ENCODE measurements at places on chromosomes 3 and 15.

GRCh38 chr15:55993804-55994560 is 570 bp upstream of the NEDD4 start:
- no peaks in the 10 kb centered on the region for H3K27me3 ChIP-seq
- H3K4me3 ChIP-seq: peak overlapping the region; percentile 94
- peaks cover 3% of the 10 kb centered on the region for H3K4me1 ChIP-seq
- H3K36me3 ChIP-seq: no peaks in the 10 kb centered on the region
- DNase-seq: no peak

GRCh38 chr3:72535772-72536171 is 312.5 kb downstream of the SHQ1 start:
- H3K4me3 ChIP-seq: no peak overlapping the region
- no peak overlapping the region for H3K27ac ChIP-seq
- no peak for DNase-seq
- H3K4me1 ChIP-seq: no peaks in the 10 kb centered on the region

GRCh38 chr3:184666442-184666841 is 45.4 kb downstream of the MAGEF1 start:
- no peaks in the 10 kb centered on the region for H3K36me3 ChIP-seq
- no peaks in the 10 kb centered on the region for H3K27me3 ChIP-seq
- DNase-seq: no peak
- no peaks in the 10 kb centered on the region for H3K4me1 ChIP-seq

GRCh38 chr15:71648095-71648494 is 162.3 kb upstream of the NR2E3 start:
- H3K27ac ChIP-seq: no peak overlapping the region
- H3K36me3 ChIP-seq: no peaks in the 10 kb centered on the region
- no peaks in the 10 kb centered on the region for H3K4me1 ChIP-seq
- no peak overlapping the region for H3K4me3 ChIP-seq

- no peaks in the 10 kb centered on the region for H3K4me1 ChIP-seq
- no peaks in the 10 kb centered on the region for H3K36me3 ChIP-seq
- H3K27me3 ChIP-seq: no peaks in the 10 kb centered on the region
- H3K4me3 ChIP-seq: no peak overlapping the region
- DNase-seq: no peak
- no peak overlapping the region for H3K27ac ChIP-seq
These were observed 59.2 kb upstream of the TRAK1 start for GRCh38 chr3:42031808-42032480.

- no peaks in the 10 kb centered on the region for H3K4me1 ChIP-seq
- DNase-seq: no peak
- H3K36me3 ChIP-seq: no peaks in the 10 kb centered on the region
- H3K27ac ChIP-seq: no peak overlapping the region
- no peaks in the 10 kb centered on the region for H3K27me3 ChIP-seq
These were observed 4.9 kb downstream of the EPB42 start for GRCh38 chr15:43215961-43216360.

DNA sequence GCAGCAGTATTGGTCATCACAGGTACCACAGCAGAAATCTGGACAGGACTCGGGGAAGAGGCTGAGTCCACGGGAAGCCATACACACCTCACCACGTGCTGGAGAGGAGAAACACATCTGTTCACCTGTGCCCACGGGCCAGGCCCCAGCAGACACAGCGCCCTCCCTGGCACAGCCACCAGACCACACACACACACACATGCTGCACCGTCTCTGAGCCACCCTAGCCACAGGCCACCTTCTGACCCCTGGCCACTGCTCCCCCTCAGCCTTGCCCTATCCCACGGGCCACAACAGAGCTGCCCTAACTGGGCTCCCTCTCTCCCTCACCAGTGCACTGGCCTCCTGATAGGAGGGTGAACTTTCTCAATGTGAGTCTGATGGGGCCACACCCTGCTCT is 2.8 kb downstream of the SHISA5 start:
- no peak overlapping the region for H3K27ac ChIP-seq
- H3K27me3 ChIP-seq: no peaks in the 10 kb centered on the region
- DNase-seq: no peak
- H3K4me3 ChIP-seq: no peak overlapping the region
- H3K36me3 ChIP-seq: no peaks in the 10 kb centered on the region

DNA sequence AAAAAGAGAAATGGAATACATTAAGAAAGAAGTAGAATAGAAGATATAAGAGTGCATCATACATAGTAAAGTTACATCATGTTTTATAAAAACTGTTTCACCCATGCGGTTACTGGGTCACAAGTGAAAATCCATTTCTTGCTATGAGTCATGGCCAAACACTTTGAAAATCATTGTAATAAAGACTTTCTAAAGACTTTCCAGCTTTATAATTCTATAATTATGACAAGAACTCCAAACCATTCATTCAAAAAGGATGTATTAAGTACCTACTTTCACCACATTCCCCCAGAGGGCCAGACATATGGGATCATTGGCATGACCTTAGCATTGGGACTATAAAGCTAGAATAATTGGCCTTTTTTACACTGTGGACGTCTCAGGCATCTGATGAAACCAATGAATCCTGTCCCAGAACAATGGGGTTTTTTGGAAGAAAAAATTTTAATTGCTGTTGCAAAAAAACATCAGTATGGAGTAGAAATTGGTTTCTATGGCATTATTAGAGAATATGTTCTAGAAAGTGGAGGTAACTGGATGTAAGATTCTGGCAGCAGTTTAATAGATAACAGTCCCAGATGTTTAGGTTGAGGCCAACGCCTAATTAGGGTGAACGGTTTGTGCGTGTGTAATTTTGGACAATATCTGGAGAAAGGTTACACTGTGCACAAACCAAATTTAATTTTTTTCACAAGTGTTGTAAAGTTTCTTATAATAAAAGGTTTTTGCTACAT is 3.3 kb upstream of the SKIC8 start:
- H3K4me1 ChIP-seq: peaks cover 7% of the 10 kb centered on the region
- no peaks in the 10 kb centered on the region for H3K36me3 ChIP-seq
- no peak for DNase-seq
- H3K27me3 ChIP-seq: no peaks in the 10 kb centered on the region

DNA sequence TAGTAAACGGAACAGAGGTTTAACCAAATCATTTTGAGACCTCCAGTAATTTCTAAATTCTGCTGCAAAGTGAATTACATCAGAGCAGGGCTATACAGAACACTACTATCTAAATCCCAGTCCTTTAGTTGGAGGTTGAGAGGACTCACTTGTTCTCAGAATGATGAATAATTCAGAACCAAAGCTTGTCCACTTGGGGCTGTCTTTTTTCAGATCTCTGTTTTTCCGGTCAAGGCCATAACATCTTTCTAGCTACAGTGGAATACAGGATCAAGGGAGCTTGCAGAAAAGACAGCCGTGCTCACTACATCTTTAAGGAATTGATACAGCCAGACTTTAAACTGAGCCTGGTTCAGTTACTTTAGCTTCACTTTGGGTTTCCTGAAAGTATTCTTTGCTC is 194.5 kb downstream of the EFHB start:
- H3K4me1 ChIP-seq: no peaks in the 10 kb centered on the region
- no peak for DNase-seq
- no peak overlapping the region for H3K4me3 ChIP-seq
- H3K36me3 ChIP-seq: no peaks in the 10 kb centered on the region
- H3K27me3 ChIP-seq: no peaks in the 10 kb centered on the region

GRCh38 chr15:53437985-53438841 is 321.2 kb downstream of the WDR72 start:
- H3K27ac ChIP-seq: peak overlapping the region; percentile 37
- no peak overlapping the region for H3K4me3 ChIP-seq
- H3K27me3 ChIP-seq: no peaks in the 10 kb centered on the region
- H3K36me3 ChIP-seq: no peaks in the 10 kb centered on the region

DNA sequence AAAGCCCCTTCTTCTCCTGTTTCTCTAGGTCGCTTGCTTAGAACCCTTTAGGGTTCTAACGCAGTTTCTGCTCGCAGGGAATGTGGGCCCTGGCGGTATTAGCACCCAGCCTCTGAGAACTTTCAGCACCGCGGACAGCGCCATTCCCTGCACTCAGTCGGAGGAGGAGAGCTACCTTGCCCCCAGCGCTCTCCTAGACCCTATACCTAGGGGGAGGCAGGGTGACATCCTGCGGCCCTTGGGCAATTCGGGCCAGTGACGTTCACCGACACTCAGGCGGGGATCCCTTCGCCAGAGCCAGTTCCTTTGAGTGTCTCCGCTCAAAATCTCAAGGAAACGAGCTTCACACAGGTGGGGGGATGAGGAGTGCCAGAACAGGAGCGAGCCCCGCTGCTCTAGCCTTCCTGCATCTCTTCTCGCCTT is 1.3 kb downstream of the SLC7A14 start:
- H3K4me3 ChIP-seq: no peak overlapping the region
- no peaks in the 10 kb centered on the region for H3K4me1 ChIP-seq
- DNase-seq: peak; percentile 74

DNA sequence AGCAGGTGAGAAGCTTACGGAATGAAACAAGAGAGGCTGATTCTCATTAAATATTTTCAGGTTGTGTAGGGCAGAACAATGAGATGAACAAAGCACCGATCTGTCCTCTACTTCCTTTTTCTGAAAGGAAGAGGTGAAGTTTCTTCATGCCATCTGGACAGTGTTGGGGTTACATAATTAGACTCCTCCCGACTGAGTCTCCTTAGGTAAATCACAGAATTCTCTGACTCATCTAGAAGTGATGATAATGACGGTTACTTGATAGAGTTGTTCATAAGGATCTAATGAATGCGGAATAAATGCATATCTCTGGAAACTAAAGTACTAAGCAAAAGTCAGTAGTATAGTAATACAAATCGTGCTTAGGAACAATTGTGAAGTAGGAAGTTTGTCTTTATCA is 21.2 kb downstream of the CRTC3 start:
- DNase-seq: no peak
- H3K4me3 ChIP-seq: no peak overlapping the region
- no peak overlapping the region for H3K27ac ChIP-seq
- H3K36me3 ChIP-seq: no peaks in the 10 kb centered on the region
- H3K27me3 ChIP-seq: no peaks in the 10 kb centered on the region

- no peak for DNase-seq
- no peaks in the 10 kb centered on the region for H3K27me3 ChIP-seq
- H3K4me1 ChIP-seq: no peaks in the 10 kb centered on the region
- H3K4me3 ChIP-seq: no peak overlapping the region
- no peaks in the 10 kb centered on the region for H3K36me3 ChIP-seq
These were observed 28.3 kb downstream of the AP3B2 start for GRCh38 chr15:82681371-82681770.

DNA sequence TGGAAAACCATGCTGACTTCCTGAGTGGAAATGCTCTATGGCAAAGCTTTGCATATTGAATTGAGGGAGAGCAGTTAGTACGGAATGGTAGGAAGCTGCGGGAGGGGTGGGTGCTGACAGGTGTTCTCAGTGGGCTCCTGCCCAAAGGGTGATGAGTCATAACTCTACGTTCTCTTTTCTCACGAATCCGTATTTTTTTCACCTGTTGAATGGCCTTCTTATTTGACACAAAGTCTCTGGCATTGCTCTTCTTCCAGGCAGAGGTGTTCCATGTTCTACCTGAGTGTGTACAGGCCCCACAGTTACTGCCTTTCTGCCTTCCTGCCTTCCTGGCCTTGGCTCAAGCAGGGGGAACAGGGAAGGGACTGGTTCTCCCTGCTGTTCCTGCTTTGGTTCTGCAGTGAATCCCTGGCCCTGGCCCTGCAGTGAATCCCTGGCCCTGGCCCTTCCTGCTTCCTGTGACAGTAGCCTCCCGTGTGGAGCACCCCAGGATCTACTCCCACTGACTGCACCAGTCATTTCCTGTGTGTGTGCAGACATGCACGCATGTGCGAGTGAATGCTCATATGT is 31.9 kb downstream of the TRAK1 start:
- no peak overlapping the region for H3K27ac ChIP-seq
- no peaks in the 10 kb centered on the region for H3K4me1 ChIP-seq
- no peaks in the 10 kb centered on the region for H3K27me3 ChIP-seq
- no peaks in the 10 kb centered on the region for H3K36me3 ChIP-seq
- H3K4me3 ChIP-seq: no peak overlapping the region
- DNase-seq: no peak

GRCh38 chr3:12042638-12043037 is 38.5 kb downstream of the SYN2 start:
- H3K27me3 ChIP-seq: no peaks in the 10 kb centered on the region
- no peak for DNase-seq
- no peaks in the 10 kb centered on the region for H3K36me3 ChIP-seq
- no peak overlapping the region for H3K27ac ChIP-seq
- no peak overlapping the region for H3K4me3 ChIP-seq

GRCh38 chr3:77524463-77524862 is 484.6 kb downstream of the ROBO2 start:
- no peak for DNase-seq
- H3K4me1 ChIP-seq: no peaks in the 10 kb centered on the region
- no peaks in the 10 kb centered on the region for H3K36me3 ChIP-seq
- H3K4me3 ChIP-seq: no peak overlapping the region

GRCh38 chr3:185878920-185879319 is 54.1 kb upstream of the IGF2BP2 start:
- H3K36me3 ChIP-seq: no peaks in the 10 kb centered on the region
- H3K4me1 ChIP-seq: no peaks in the 10 kb centered on the region
- no peak for DNase-seq
- no peaks in the 10 kb centered on the region for H3K27me3 ChIP-seq

DNA sequence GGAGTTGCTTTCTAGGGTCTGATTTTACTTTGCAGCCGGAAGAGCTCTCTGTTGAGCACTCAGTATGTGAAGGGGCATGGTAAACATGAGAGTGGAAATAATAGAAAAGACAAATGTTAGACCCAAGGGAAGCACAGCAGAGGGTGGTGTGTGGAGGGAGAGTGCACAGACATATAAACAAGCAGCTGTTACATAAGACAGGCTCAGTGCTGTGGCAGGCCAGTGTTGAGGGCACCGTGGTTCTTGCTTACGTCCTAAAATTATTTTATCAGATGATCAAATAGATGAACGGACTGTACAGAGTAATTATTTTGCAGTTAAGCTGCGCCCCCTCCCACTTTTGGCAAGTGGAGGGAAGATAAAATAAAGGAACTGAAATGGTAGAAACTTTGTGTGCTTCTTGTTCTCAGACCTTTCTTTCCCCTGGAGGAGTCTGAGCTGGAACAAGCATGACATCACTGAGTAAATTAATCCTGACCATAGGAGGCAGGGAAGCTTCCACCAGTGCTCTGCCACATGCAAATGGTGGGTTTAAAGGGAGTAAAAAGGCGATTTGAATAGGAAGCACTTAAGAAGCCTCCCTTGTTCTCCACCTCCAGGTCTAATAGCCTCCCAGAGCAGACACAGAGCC is 205.6 kb downstream of the IL20RB start:
- no peaks in the 10 kb centered on the region for H3K36me3 ChIP-seq
- no peak for DNase-seq
- H3K4me3 ChIP-seq: no peak overlapping the region
- H3K27me3 ChIP-seq: no peaks in the 10 kb centered on the region
- H3K4me1 ChIP-seq: no peaks in the 10 kb centered on the region
- no peak overlapping the region for H3K27ac ChIP-seq

Measured in right lobe of liver (tissue), 6 donors.